GM23248 (cell line): ENCODE measurements at places on chromosomes 2 and 18. TPM values are rescaled to one million over a fixed set of nuclear protein-coding genes. Genes with fewer than 3 reads are reported as not detected.
A peak's percentile ranks its signal among the peaks of the same experiment; 100 is the strongest.

DNA sequence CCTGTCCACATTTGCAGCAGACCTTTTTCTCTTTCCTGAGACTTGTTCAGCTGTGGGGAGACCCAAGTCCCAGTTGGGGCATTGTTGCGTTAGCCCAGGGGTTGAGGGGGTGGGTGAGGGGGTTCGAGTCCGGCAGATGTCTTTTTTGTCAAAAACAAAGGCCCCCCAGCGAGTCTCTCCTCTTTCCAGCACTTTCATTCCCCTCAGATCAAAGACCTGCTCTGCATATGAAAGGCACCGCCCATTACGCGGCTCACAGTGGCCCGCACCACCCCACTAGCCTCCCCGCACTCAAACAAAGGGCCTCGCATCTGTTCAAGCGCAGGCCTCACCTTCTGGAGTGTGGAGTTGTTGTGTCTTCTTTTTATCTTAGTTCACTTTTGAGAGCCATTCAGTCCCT, 25.2 kb downstream of the TRABD2A start:
- no peak overlapping the region for H3K27ac ChIP-seq
- H3K27me3 ChIP-seq = no peaks in the 10 kb centered on the region
- no peak for DNase-seq
- no peaks in the 10 kb centered on the region for H3K4me1 ChIP-seq
- no peaks in the 10 kb centered on the region for H3K36me3 ChIP-seq

DNA sequence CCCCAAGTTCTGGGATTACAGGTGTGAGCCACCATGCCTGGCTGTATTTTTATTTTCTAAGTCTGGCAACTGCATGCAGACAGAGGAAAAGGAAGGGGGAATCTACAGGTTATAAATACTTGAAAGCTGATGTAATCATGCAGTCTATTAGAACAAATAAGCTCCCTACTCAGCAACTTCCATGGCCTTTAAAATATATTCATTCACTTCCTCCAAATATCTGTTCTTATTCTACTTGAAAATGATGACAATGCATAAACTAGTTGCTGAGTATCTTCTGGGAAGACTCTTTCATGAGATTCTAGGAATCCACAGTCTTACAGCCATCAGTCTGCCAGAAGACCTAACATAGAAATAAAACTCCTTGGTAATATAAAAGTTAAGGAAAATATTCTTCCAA, 66.9 kb upstream of the NCKAP5 start:
- DNase-seq = no peak
- H3K27me3 ChIP-seq = no peaks in the 10 kb centered on the region
- no peak overlapping the region for H3K4me3 ChIP-seq
- no peaks in the 10 kb centered on the region for H3K36me3 ChIP-seq
- no peak overlapping the region for H3K27ac ChIP-seq

GRCh38 chr2:117859924-117860647, 45.6 kb downstream of the DDX18 start:
- H3K36me3 ChIP-seq = no peaks in the 10 kb centered on the region
- no peak overlapping the region for H3K4me3 ChIP-seq
- DNase-seq = no peak
- peaks cover 26% of the 10 kb centered on the region for H3K4me1 ChIP-seq
- no peak overlapping the region for H3K27ac ChIP-seq

DNA sequence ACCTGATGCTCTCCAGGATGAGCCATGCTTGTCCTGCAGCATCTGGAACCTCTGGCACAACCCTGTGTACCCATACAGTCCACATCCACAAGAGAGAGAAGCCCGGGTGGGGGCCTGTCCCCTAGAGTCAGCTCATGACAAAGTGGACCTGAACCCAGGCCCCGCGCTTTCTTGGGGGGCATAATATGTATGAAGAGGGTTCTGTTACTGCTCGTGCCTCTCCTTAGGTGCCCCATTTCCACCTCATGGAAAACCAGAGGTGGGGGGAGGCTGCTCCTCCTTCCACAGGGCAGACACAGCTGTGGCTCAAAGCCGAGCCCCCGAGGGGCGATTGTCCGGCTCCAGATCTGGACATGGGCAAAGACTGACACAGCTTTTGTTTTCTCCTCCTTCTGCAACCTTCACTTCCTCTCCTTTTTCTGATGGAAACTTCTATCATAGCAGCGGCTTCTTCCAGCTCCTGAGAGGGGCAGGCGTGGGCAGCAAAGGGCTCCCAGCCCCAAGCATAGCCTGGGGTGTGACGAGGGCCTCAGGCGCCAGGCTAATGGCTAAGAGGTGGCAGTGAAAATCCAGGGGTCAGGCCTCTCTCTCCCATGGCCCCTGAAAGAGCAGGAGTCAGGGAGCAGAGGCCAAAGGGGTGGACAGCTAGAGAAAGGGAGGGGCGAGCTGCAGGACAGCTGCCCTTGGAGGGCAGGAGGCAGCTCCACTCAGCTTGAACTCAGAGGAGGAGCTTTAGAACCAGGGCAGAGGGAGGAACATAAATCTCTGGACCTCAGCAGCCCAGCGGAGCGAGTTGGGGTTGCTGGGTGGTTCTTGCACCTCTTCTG, 155.5 kb downstream of the ZFP36L2 start:
- no peak overlapping the region for H3K4me3 ChIP-seq
- no peaks in the 10 kb centered on the region for H3K36me3 ChIP-seq
- peaks cover 35% of the 10 kb centered on the region for H3K4me1 ChIP-seq
- no peak overlapping the region for H3K27ac ChIP-seq

DNA sequence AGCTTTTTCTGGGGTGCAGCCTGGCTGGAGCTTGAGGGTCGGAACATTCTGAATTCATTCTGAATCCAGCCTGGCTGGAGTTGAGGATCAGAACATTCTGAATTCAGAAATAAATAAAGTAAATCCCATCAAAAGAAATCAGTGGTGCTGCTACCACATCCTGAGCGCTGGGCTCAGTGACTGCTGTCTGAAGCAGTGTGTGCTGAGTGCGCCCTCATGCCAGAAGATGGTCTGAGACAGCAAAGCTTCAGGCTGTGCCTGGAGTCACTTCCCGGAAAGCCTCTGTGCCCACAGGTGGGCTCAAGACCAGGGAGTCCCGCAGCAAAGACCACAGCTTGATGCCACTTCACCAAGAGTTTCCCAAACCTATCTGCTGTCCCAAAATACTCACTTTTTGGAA, 187.9 kb downstream of the VAPA start:
- H3K36me3 ChIP-seq = no peaks in the 10 kb centered on the region
- H3K4me3 ChIP-seq = no peak overlapping the region
- DNase-seq = no peak
- no peak overlapping the region for H3K27ac ChIP-seq
- H3K27me3 ChIP-seq = no peaks in the 10 kb centered on the region
- H3K4me1 ChIP-seq = peaks cover 14% of the 10 kb centered on the region; the same call in 1 of the 2 replicates

- no peaks in the 10 kb centered on the region for H3K4me1 ChIP-seq
- no peaks in the 10 kb centered on the region for H3K36me3 ChIP-seq
- H3K4me3 ChIP-seq = no peak overlapping the region
- DNase-seq = no peak
These were observed 685.6 kb upstream of the NXPH2 start for GRCh38 chr2:139465789-139466188.

DNA sequence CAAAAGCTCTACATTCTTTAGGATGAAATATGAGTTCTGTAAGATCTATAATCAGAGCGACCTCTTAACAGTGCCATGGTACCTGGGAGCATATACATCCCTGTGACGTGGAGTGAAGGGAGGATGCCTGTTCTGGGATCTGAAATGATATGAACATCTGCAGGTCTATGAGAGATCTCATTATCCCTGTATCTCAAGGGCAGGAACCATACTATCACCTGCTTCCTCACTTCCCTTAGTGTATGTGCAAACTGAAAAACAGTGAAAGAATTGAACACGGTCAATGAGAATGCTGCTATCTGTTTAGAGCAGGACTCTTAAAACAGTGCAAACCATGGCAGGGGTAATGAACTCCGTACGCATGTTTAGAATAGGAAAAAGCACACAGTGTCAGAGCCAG, 364.0 kb downstream of the LPIN1 start:
- H3K27ac ChIP-seq = no peak overlapping the region
- no peak overlapping the region for H3K4me3 ChIP-seq
- H3K4me1 ChIP-seq = peaks cover 5% of the 10 kb centered on the region
- no peaks in the 10 kb centered on the region for H3K36me3 ChIP-seq
- DNase-seq = no peak

DNA sequence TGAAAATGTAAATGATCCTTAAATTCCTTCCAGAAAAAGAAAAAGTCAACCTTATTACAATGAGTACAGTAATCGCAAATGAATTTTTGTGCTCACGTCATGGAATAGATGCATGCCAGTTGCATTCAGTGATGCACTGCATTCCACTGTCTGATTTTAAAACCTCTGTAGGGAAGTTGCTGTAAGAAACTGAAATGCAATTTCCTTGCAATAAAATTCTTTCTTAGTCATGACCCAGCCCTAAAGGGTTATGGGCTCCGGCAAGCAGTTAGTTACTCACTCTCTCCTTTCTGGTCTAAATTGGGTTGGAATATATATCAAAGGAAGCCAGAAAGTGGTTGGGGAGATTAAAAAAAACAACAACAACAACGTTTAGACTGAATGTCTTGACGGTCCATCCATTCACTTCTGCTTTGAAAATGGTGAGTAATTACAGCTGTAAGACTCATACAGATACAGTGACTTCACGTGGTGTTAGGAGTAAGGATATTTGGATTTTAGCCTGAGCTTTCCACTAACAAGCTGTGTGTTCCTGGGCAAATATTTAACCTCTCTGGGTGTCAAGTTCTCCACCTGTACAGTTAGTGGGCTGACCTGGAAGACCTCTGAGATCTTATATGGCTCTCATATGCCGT, 8.6 kb upstream of the RND3 start:
- DNase-seq = peak; percentile 96
- H3K4me3 ChIP-seq = peak overlapping the region; percentile 49
- H3K4me1 ChIP-seq = peaks cover 44% of the 10 kb centered on the region
- peak overlapping the region; percentile 89 for H3K27ac ChIP-seq
- H3K27me3 ChIP-seq = no peaks in the 10 kb centered on the region
- H3K36me3 ChIP-seq = no peaks in the 10 kb centered on the region

DNA sequence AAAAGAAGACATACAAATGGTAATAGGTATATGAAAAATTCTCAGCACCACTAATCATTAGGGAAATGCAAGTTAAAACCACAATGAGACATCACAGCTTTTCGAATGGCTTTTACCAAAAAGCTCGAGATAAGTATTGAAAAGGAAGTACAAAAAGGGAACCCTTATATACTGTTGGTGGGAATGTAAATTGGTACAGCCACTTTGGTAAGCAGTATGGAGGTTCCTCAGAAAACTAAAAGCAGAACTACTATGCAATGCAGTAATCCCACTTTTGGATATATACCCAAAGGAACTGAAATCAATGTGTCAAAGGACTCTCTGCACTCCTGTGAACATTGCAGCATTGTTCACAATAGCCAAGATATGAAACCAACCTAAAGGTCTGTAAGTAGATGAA, 107.5 kb upstream of the SPATS2L start:
- H3K36me3 ChIP-seq = no peaks in the 10 kb centered on the region
- no peak for DNase-seq
- H3K4me1 ChIP-seq = no peaks in the 10 kb centered on the region
- peaks cover 12% of the 10 kb centered on the region for H3K27me3 ChIP-seq
- no peak overlapping the region for H3K27ac ChIP-seq

- no peaks in the 10 kb centered on the region for H3K4me1 ChIP-seq
- no peak for DNase-seq
- H3K36me3 ChIP-seq = no peaks in the 10 kb centered on the region
- H3K27me3 ChIP-seq = peaks cover 31% of the 10 kb centered on the region
These were observed 60.3 kb upstream of the DYNC1I2 start for GRCh38 chr2:171626949-171627348.

GRCh38 chr2:212711856-212712255, 173.3 kb upstream of the ERBB4 start:
- no peaks in the 10 kb centered on the region for H3K27me3 ChIP-seq
- H3K4me3 ChIP-seq = peak overlapping the region; percentile 34; the same call in 1 of the 2 replicates
- H3K27ac ChIP-seq = peak overlapping the region; percentile 93
- DNase-seq = peak; percentile 94
- H3K4me1 ChIP-seq = peaks cover 50% of the 10 kb centered on the region
- H3K36me3 ChIP-seq = no peaks in the 10 kb centered on the region

DNA sequence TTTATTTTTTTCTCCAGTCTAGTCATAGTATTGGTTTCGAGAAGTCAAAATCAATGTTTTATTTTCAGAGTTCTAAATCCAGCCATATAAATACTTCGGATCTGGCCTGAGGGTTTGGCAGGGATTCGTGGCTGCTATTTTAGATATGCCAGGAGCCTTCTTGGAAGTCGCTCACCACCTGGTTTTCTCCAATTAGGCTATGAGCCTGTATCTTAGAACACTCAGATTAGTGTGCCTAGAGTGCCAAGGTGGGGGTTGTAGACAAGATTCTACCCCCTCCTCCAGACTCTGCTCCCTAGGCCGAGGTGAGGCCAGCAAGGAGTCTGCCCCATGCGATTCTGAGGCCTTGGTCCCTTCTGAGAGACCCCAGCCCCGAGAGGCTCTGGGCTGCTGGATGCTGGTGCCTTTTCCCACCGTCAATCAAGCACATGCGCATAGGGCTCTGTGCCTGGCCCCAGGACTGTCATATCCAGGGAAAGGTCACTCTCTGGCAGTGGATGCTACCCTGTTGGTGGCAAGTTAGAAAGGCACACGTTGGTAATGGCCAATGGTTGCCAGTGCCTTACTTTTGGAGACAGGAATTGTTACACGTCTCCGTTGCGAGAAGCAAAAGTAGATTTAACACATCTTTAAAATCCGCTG, 197.1 kb downstream of the AGAP1 start:
- H3K4me1 ChIP-seq = no peaks in the 10 kb centered on the region
- no peaks in the 10 kb centered on the region for H3K27me3 ChIP-seq
- H3K27ac ChIP-seq = no peak overlapping the region
- H3K36me3 ChIP-seq = no peaks in the 10 kb centered on the region
- no peak overlapping the region for H3K4me3 ChIP-seq

GRCh38 chr18:32298171-32298667, 108.4 kb downstream of the MEP1B start:
- no peaks in the 10 kb centered on the region for H3K27me3 ChIP-seq
- peak; percentile 25 for DNase-seq
- peak overlapping the region; percentile 14; the same call in 1 of the 2 replicates for H3K27ac ChIP-seq

GRCh38 chr2:1300284-1300683, 113.0 kb upstream of the TPO start:
- H3K36me3 ChIP-seq = no peaks in the 10 kb centered on the region
- no peak overlapping the region for H3K4me3 ChIP-seq
- H3K4me1 ChIP-seq = no peaks in the 10 kb centered on the region
- no peak for DNase-seq
- no peak overlapping the region for H3K27ac ChIP-seq

The DHX57 gene
- total RNA-seq = 13.7 and 13.9 TPM in 2 replicates

The DTNA gene
- total RNA-seq = 4.2 and 14.5 TPM in 2 replicates

The CD8B2 gene
- not detected in 2 replicates for total RNA-seq

The RAB6D gene
- not detected in 2 replicates for total RNA-seq

The RIT2 gene
- not detected in 2 replicates for total RNA-seq
